A549 treated with dexamethasone at 1 μM for 4 hours (cell line): ENCODE measurements at places on chromosomes 2 and 18. TPM values are rescaled to one million over a fixed set of nuclear protein-coding genes. Genes with fewer than 3 reads are reported as not detected.

The PRKAG3 gene
- 0.04 TPM in 1 of 5 replicates, not detected in the others for total RNA-seq

The TDRD15 gene
- total RNA-seq, result not detected in 5 replicates

The CPO gene
- 0.11 to 0.16 TPM in 2 of 5 replicates, not detected in the others for total RNA-seq

The LAMA1 gene
- total RNA-seq, result 0.01 to 0.21 TPM (median 0.09 TPM) in 5 replicates

The GPD2 gene
- 20.9 to 38.2 TPM (median 31.5 TPM) in 5 replicates for total RNA-seq
